HFFc6 (cell line): ENCODE measurements at places on chromosomes 2 and 18.
A peak's percentile ranks its signal among the peaks of the same experiment; 100 is the strongest.

DNA sequence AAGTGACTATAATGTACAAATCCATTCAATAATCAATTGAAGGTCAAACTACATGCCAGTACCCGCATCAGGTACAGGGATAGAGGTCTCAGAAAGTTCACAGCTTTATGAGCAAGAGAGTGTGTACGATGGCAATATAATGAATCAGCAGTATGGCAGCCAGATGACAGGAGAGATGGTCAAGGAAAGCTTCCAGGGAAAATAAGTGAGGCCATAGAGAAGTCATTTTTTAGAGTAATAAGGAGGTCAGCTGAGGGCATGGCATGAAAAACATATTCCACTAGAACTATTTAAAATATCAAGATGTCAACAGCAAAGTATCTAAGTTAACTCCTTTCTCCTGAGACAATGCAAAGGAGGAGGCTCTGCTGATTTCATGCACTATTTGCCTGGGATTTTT lies 108.0 kb downstream of the SLC8A1 start:
- peak; percentile 70 for DNase-seq

GRCh38 chr2:108073415-108074072 lies 87.2 kb downstream of the SLC5A7 start:
- DNase-seq, result no peak

- no peak for DNase-seq
These were observed 115.6 kb downstream of the PPP1R1C start for GRCh38 chr2:182101263-182101662.

GRCh38 chr2:64542071-64543007 lies 18.2 kb downstream of the AFTPH start:
- DNase-seq, result no peak

- DNase-seq, result no peak
These were observed 136.6 kb downstream of the AGPS start for GRCh38 chr2:177529166-177529565.

DNA sequence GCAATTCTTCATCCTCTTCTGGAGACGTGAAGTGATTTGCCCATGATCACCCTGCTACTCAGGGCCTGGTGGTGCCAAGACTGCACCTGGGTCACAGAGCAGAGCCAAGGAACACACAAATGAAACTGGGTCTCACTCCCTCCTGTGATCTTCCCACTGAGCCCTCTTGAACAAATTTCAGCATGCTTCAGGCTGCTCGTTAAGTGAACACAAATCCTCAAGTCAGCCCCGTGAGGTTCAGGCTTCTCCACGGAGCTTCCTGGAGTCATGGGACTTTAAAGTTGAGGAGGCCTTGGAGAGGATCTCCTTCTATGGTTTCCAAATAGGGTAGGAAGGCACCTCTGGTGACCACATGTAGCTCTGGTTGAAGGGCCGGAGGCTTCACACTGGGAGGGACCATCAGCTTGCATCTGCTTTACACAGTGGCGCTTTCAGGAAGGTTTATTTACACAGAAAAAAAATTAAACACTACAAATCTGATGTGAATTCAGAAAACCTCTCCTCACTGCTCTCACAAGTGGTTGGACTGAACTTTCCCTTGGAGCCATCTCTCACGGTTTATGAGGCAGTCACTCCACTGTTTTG lies 255.4 kb downstream of the LOXHD1 start:
- no peak for DNase-seq

DNA sequence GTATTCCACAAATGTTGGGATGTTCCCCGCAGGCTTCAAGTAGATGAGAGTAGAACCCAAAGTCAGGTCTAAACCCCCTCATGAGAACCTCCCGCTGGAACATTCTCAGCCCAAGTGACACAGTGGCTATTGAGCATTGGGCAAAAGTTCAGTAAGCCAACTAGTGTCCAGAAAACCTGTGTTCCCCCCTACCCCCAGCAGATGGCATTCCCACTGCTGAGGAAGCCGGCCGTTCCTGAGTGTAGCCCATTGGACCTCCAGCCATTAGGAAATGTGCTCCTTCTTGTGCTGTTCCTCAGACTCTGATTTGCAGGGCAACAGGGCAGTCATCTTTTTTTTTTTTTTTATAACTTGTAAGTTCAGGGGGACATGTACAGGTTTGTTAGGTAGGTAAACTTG lies 152.1 kb downstream of the NCK2 start:
- no peak for DNase-seq

GRCh38 chr2:78383576-78383975 lies 641.9 kb upstream of the REG3G start:
- DNase-seq, result no peak

- DNase-seq, result no peak
These were observed 39.5 kb upstream of the NPAS2 start for GRCh38 chr2:100780203-100781008.
